WERI-Rb-1 (cell line): ENCODE measurements at places on chromosomes 4 and X.

- peak; percentile 63 for DNase-seq
Observed at GRCh38 chrX:115940348-115940747, 230.2 kb upstream of the AGTR2 start.

- DNase-seq, result peak; percentile 90
Observed at GRCh38 chrX:149540131-149540620, 636 bp upstream of the EOLA1 start.

DNA sequence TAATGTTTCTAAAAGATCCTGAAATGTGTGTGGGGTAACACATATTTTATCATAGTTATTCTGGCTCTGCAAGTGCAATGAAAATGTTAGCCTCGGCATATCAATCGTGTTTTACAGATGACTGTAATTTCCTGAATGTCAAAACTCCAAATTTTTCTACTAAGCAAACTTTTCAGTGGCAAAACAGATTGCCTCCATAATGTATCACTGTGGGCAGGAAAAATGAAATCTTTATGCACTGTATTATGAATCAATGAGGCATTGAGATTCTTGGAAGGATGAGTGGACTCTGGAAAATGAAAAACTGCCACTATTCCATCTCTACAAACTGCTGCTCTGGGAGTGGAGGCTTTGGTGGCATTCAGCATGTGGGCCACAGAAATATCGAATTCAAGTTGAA lies 160.1 kb upstream of the MBNL3 start:
- DNase-seq, result no peak

- no peak for DNase-seq
Observed at GRCh38 chrX:109911046-109911445, 91.9 kb upstream of the TMEM164 start.

DNA sequence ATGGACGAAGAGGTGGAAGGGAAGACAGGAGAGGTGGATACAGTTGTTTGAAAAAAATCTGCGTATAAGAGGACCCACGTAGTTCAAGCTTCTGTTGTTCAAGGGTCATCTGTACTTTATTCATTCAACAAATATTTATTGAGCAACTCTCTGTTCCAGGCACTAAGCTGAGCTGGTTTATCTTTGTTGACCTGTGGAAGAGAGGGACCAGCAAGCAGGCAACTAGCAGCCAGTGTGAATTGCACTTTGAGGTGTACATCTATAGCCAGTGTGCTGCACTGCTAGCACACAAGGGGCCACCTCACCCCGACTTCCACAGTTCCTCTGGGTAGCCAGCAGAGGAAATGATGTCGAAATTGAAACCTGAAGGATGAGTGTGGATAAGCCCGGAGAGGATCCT lies 191.4 kb downstream of the SOWAHB start:
- no peak for DNase-seq

DNA sequence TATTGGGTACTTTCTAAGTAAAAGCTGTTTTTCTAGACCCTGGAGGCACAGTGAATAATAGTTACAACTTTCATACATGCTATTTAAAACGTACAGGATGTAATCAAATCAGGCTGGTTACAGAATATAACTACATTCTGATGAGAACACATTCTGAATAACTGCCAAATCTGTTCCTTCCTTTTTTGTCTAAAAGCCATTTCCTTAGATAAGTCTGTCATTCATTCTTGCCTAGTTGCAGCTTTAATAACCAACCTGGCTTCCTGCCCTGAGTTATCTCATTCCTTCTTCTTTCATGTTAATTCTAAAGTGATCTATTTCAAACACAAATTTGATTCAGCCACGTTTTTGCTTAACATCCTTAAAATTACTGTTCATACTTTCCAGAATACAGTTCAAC lies 189.7 kb upstream of the ITM2A start:
- DNase-seq, result no peak

- DNase-seq, result no peak
Observed at GRCh38 chr4:124035364-124036041, 638.9 kb downstream of the SPRY1 start.

- DNase-seq, result no peak
Observed at GRCh38 chr4:149823769-149824221, 8.2 kb upstream of the IQCM start.

DNA sequence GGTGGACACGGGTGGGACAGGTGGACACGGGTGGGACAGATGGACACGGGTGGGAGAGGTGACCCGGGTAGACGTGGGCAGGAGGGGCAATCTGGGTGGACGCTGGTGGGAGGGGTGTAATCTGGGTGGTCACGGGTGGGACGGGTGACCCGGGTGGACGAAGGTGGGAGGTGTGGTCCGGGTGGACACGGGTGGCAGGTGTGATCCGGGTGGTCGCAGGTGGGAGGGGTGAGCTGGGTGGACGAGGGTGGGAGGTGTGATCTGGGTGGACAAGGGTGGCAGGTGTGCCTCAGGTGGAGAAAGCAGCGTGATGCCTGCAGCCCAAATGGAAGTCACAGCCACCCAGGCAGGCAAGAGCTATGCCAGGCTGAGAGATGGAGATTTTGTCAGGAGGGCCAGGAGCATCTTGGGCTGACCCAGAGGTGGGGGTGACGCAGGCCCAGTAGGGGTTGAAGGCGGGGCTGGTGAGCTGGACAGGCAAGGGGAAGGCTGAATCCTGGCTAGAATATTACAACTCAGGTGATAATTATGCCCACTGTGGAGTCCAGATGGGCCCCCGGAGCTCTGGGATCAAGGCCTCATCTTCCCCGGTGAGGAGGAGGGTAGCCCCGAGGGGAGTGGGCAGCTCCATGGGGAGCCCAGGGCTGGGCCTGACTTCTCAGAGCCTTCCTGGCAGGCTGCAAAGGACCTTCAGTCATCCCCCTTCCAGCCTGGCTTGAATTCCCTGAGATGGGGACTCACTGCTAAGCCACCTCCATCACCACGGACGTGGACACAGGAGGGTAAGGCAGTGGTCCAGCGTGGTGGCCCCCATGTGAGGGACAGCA lies 100.0 kb downstream of the ADRA2C start:
- peak; percentile 5 for DNase-seq

DNA sequence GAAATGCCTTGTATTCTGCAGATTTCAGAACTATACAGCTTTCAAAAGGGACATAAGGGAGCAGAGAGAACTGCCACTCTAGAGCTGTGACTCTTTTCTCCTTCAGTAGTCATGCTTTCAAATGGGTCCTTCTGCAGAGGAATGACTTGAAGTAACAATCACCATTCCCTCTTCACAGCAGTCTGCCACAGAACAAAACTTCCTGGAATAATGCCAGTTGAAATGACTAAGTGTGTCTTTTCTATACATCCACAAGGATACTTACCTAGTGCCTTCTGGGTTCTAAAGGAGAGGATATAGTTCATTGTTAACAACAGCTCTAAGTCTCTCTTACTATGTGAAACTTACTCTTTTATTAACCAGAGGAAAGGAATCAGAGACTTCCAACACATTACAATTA lies 515.4 kb upstream of the ATOH1 start:
- DNase-seq, result no peak

DNA sequence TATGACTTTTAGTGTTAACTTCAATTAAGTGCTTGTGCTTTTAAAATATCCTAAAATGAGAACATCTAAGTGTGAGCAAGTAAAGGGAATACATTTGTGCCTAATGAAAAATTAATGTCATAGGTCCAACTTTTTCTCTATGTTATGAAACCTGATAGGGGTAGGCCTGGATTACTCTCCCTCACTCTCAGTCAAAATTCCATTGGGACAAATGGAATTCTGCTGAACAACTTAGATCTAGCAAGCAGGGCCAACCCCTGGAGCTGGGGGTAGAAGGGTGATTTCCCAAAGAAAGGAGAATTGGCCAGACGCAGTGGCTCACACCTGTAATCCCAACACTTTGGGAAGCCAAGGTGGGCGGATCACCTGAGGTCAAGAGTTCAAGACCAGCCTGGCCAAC lies 67.4 kb downstream of the EDNRA start:
- no peak for DNase-seq

DNA sequence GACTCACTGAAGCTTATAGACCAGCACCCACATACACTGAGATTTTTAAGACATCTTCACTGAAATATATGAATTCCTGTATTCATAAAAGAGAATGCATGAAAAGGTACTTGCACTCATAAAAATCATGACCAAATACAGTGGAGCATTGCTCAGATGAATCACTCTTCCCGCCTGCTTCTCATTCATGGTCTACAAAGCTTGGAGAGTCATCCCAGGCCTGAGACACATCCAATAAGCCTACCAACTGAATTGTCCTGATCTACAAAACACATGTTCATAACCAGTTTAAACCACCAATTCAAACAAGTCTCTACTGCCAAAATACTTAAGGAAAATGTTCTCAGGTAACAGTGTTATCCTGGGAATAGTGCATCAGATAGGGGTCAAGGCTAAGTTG lies 38.1 kb downstream of the PROM1 start:
- DNase-seq, result no peak

DNA sequence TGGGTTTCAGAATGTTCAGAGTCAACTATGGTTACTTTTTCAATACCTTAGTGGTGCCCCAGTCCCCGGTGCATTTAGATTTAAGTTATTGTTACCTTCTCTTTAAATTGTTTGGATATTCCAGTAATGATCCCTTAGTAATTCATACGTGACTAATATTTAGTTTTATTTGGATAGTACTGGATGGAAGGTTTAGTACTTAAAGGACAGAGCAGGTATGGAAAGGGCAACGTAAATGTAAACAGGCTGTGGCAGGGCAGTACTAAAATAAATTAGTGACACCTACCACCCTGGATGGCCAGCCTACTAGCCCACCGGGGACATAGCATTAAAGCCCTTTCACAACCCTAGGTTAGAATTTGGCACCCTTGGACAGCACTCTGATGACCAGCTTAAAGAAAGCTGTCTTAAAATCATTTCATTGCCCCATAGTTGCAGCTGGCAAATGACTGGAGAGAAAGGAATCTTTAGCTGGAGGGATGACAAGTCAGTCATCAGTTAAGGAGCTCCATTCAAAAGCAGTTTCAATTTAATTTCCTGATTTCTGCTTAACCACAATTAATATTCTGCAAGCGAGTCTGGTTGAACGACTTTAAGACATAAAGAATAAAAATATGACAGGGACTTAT lies 16.4 kb downstream of the PLP1 start:
- no peak for DNase-seq

GRCh38 chr4:101471201-101471600 lies 123.9 kb upstream of the PPP3CA start:
- no peak for DNase-seq

DNA sequence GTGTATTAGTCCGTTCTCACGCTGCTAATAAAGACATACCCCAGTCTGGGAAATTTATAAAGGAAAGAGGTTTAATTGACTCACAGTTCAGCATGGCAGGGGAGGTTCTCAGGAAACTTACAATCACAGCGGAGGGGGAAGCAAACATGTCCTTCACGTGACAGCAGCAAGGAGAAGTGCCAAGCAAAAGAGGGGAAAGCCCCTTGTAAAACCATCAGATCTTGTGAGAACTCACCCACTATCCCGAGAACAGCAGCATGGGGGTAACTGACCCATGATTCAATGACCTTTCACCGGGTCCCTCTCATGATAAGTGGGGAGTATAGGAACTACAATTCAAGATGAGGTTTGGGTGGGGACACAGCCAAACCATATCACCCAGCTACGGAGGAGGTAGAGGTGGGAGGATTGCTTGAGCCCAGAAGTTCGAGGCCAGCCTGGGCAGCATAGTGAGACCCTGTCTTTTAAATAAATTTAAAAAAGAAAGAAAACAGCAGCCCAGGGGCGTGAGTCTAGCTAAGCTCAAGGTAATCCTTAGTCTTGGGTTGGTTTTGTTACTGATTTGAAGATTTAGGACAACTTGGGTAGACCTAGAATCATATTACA lies 46.4 kb upstream of the TMEM131L start:
- DNase-seq, result no peak

DNA sequence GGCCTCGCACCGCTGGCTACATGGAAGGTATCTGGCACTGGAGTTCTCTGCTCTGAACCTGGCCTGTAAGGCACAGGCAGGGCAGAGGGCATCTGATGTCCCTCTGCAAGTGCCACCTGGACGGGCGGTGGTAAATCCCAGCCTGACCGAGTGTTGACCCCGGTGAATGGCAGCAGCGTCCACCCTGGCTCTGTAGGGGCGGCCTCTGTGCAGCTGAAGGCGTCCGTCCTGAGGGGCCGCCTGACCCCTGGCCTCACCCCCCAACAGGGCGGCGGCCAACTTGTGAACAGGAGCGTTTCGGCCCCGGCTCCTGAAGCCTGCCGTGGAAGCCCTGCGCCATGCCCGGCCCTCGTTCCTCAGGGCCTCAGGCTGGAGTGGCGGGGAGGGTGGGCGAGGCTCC lies 51.4 kb downstream of the CPZ start:
- no peak for DNase-seq

- no peak for DNase-seq
Observed at GRCh38 chrX:40054793-40055192, 43.0 kb downstream of the BCOR start.

DNA sequence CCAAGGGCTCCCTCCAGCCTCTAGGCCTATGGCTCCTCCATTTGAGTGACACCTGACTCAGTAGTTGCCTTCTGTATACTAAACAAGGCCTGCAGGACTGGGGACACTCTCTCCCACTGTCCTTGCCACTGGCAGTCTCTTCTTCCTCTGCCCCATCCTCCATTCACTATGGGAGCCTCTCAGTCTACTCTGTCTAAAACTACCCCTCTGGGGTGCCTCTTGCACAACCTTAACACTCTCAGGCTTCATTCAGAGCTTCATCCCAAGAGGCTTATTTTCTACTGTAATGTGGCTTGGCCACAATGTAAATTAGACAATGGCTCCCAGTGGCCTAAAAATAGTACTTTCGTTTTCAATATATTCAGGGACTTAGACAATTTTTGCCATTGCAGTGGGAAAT lies 133.0 kb downstream of the ZC4H2 start:
- no peak for DNase-seq

GRCh38 chrX:26328608-26329319 lies 112.8 kb downstream of the MAGEB5 start:
- no peak for DNase-seq

GRCh38 chr4:165994701-165995100 lies 121.7 kb downstream of the TLL1 start:
- no peak for DNase-seq

- peak; percentile 50 for DNase-seq
Observed at GRCh38 chrX:47854474-47854873, 17.8 kb downstream of the ZNF81 start.

- no peak for DNase-seq
Observed at GRCh38 chr4:178917756-178918155, 1475.5 kb upstream of the AGA start.

- DNase-seq, result peak; percentile 37
Observed at GRCh38 chrX:130916636-130917422, 13.8 kb upstream of the ENOX2 start.

GRCh38 chr4:5477613-5478012 lies 230.7 kb downstream of the EVC2 start:
- no peak for DNase-seq
